ENCODE measurements at places on chromosomes 1 and 21.

GRCh38 chr1:242827538-242827937 lies 303.0 kb upstream of the PLD5 start:
- no peak for DNase-seq

- no peak for DNase-seq
Measured at GRCh38 chr21:31218830-31219608, 125.0 kb downstream of the TIAM1 start.

GRCh38 chr1:220824031-220824989 lies 37.6 kb downstream of the MTARC1 start:
- no peak for DNase-seq

- no peak for DNase-seq
Measured at GRCh38 chr1:230328342-230329015, 97.7 kb downstream of the PGBD5 start.

DNA sequence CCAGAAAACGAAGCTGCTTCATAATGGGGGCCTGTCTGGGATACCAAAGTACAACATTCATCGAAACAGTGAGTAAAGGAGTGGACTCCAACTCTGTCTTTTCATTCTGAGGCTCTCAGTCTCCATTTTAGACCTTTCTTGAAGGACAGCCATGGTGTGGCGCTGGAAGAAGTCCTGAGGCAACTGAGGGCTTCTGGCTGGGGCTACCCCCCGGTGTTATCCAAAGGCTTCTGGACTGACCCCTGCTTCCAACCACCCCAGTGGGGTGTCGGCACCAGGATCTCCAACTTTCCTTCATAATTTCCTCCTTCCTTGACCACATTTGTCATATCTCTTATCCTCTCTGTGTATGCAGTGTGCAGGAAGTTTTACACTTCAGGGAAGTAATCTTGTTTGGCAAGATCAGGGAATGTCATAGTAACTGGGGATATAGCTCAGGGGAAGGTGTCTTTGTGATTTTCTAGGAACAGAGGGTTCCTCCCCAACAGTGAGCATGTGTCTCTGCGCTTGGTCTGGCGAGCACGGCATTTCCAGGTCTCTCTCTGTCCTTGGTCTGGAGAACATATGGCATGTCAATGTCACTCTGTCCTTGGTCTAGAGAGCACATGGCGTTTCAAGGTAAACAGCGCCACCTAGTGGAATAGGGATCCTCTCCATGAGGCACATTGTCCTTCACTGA lies 19.4 kb upstream of the BSDC1 start:
- DNase-seq, result no peak

- DNase-seq, result no peak
Measured at GRCh38 chr1:98557895-98558294, 103.6 kb upstream of the SNX7 start.

DNA sequence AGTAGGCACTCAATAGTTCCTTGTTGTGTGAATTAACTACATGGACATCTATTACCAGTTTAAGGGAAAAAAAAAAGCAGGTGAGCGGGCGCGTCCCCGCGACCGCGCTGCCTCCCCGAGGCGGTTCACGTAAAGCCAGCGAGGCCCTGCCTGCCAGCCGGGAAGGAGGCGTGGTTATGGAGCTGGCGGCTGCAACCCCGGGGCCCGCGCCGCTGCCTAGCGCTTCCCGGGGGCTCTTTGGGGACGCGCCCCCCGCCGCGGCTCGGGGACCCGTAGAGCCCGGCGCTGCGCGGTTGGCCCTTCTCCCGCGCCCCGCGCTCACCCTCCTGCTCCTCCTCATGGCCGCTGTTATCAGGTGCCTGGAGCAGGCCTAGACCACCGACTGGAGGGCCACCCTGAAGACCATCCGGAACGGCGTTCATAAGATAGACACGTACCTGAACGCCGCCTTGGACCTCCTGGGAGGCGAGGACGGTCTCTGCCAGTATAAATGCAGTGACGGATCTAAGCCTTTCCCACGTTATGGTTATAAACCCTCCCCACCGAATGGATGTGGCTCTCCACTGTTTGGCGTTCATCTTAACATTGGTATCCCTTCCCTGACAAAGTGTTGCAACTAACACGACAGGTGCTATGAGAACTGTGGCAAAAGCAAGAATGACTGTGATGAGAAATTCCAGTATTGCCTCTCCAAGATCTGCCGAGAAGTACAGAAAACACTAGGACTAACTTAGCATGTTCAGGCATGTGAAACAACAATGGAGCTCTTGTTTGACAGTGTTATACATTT lies 2.6 kb upstream of the CC2D1B start:
- DNase-seq, result no peak

DNA sequence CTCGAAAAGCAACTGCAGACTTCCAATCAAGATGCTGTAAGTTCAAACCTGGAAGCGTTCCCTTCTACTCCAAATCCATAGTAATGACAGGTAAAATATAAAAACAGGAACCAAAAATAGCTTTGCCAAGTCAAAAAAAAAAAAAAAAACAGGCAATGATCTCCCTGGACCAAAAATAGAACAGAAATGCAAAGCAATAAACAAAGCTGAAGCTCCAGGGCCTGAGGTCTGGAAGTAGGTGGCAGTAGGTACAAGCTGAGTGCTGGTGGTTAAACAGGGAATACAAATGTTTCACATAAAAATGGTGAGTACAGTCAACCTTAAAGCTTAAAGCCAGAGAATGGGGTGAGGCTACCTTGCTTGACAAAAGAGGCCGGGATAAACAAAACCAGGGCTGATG lies 610.8 kb downstream of the SMYD3 start:
- DNase-seq, result no peak

GRCh38 chr1:231781892-231782291 lies 155.3 kb downstream of the DISC1 start:
- no peak for DNase-seq

DNA sequence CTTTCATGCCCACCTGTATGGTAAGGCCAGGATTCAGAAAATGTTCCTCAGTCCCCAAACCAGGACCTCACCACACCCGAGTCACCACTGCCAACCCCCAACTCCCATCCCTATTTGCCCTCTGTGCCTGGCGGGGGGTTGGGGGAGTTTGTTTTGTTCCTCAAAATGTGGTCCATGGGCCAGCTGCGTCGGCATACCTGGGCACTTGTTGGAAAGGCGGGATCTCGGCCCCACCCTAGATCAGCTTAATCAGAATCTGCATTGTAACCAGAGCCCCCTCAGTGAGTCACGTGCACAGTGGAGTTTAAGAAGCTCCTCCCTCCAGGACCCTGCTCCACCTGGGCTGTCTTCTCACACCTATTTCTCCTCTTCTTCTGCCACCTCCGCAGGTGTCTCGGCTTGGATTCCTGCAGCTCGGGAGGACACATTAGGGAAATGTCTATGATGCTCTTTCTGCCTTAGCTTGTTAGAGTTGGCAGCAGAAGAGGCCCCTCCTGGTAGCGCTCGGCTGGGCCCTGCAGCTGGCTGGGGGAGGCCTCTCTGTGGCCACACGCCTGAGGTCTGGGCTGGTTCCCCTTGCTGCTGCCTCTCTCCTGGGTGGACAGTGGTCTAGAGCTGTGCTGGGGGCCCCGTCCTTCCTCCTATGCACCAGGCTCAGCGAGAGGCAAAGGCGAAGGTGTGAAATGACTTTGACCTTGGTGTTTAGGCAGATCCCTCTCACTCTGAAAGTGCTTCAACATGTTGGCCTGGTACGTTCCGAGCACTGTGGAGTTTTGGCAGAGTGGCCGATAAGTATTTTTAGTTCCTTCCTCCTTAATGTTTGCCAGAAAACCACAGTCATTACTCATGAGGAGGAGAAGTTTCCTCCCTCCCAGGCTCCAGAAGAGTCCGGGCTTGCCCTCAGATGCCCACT lies 41.8 kb upstream of the CAMTA1 start:
- DNase-seq, result peak; percentile 67

- DNase-seq, result no peak
Measured at GRCh38 chr1:181126871-181127587, 38.5 kb downstream of the IER5 start.

- DNase-seq, result no peak
Measured at GRCh38 chr1:221939607-221940006, 197.7 kb upstream of the DUSP10 start.

DNA sequence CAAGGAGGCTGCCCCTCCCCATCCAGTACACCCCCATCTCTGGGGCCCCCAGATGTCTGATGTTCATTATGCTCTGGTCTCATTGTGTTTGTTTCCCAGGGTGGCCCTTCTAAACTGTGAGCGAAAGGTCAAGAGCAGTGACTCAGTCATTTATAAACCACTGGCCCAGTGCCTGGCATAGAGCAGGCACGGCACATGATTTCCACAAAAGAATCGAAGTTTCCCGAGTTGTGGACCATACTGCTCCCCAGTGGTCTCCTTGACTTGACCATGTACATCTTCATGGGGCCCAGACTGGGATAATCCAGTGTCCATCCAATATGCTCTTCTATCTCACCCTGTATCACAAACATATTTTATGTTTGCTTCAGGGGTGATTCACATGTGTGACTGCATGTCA lies 153.3 kb downstream of the NR5A2 start:
- peak; percentile 45 for DNase-seq

GRCh38 chr1:21271550-21271949 lies 18.7 kb downstream of the ECE1 start:
- DNase-seq, result no peak

DNA sequence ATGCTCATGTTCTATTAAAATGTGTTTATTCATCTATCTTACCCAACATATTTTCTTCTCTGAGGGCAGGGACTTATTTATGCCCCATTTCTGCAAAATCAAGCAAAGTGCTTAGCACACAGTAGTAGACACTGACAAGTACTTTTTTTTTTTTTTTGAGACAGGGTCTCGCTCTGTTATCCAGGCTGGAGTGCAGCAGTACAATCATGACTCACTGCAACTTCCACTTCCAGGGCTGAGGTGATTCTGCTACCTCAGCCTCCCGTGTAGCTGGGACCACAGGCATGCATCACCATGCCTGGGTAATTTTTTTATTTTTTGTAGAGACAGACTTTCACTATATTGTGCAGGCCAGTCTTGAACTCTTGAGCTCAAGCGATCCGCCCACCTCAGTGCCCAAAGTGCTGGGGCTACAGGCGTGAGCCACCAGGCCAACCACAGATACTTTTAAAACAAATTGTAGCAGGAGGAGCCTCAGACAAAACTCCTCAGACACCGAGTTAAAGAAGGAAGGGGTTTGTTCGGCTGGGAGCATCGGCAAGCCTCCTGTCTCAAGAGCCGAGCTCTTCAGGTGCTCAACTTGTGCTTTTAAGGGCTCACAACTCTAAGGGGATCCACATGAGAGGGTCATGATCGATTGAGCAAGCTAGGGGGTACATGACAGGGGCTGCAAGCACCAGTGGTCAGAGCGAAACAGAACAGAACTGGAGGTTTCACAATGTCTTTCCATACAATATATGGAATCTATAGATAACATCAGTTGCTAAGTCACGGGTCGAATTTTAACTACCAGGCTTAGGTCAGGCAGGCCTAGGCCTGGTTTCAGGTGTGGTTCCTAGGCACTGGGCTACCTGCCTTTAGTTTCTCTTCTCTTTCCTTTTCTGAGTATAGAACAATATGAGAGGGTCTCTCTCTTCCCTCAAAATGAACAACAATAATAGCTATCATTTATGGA lies 5.7 kb upstream of the TMEM167B start:
- no peak for DNase-seq

DNA sequence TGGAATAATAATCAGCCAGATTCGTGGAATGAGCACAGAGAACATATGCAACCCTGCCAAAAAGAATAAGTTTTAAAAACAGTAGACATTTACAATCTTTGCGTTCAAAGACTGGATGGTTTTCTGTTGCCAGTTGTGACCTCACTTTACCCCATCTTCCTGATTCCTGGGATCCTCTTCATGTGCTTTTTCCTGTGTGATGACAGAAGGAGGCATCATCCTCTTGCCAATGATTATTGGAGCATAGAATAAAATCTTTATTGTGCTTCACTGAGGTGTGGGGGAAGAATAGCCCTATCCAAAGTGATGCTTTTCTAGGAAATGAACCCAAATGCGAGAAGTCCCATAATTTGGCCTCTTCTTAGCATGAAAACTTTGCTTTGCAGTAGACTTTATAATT lies 15.0 kb upstream of the BARHL2 start:
- DNase-seq, result no peak

- DNase-seq, result no peak
Measured at GRCh38 chr1:29784276-29785136, 548.2 kb downstream of the PTPRU start.

GRCh38 chr21:19557046-19557445 lies 1153.5 kb upstream of the TMPRSS15 start:
- no peak for DNase-seq

DNA sequence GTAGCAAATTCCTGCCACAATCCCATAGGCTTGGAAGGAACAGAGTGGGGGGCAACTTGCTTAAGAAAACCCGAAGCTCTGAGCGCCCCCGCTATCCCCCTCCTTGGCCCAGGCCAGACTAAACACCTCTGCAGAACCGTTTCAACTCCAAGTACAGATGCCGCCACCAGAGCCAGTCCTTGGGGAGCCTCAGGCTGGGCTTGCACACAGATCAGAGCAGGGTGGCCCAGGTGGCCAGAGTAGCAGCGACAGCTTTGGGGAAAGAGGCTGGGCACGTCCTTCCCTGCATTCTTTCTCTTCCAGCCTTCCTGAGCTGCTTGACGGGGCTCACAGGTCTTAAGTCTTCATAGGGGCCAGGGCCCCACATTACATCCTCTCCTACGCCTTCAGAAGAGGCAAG lies 181.6 kb upstream of the ZC3H12A start:
- no peak for DNase-seq

- DNase-seq, result no peak
Measured at GRCh38 chr1:170765279-170765678, 101.3 kb downstream of the PRRX1 start.

- DNase-seq, result no peak
Measured at GRCh38 chr1:168340781-168341482, 60.3 kb downstream of the TBX19 start.

DNA sequence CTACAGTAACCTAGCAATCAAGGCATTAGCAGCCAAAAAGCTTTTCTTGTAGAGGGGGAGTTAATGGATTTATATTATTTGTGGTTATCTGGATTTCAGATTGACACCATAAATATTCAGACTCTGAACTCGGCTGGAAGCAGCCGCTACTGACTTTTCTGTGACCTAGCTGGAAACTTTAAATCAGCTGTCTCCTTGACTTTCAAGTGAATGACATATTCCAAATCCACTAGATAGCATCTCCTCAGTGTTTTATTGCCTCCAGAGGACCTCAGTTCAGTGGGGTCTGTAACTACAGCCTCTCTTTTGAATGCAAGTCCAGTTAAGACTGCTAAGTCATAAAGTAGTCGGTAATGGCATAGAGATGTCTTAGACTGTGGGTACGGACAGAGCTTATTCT lies 448.5 kb downstream of the NUF2 start:
- DNase-seq, result no peak

GRCh38 chr1:27296773-27297291 lies 25.1 kb upstream of the TMEM222 start:
- DNase-seq, result no peak

GRCh38 chr1:230869500-230869899 lies 1.2 kb upstream of the C1orf198 start:
- no peak for DNase-seq

GRCh38 chr1:55718758-55719671 lies 503.9 kb upstream of the USP24 start:
- peak; percentile 100 for DNase-seq

DNA sequence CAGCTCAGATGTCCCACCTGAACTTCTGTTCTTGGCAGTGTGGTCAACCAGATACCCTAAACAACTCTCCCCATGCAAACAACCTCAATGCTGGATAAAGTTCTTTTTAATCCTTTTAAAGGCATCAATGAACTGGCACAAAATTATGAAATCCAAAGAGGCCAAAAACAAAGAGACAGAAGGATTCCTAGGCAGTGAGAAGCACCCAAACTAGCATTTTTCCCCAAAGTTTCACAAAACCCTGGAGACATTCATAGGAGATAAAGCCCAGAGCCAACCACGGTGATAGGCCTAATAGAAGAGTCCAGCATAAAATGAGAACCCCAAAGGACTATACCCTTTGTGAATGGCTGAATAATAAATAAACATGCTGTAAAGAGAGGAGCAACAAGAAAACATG lies 50.7 kb downstream of the MATN1 start:
- no peak for DNase-seq

All from AG09309 (cell line).